ENCODE measurements at places on chromosomes 11 and 22. TPM values are rescaled to one million over a fixed set of nuclear protein-coding genes. Genes with fewer than 3 reads are reported as not detected.

Gene MS4A7
- polyA plus RNA-seq: 5.2 TPM

Gene CRACR2B
- polyA plus RNA-seq: 3.6 TPM

Gene RIN1
- 3.4 TPM for polyA plus RNA-seq

DNA sequence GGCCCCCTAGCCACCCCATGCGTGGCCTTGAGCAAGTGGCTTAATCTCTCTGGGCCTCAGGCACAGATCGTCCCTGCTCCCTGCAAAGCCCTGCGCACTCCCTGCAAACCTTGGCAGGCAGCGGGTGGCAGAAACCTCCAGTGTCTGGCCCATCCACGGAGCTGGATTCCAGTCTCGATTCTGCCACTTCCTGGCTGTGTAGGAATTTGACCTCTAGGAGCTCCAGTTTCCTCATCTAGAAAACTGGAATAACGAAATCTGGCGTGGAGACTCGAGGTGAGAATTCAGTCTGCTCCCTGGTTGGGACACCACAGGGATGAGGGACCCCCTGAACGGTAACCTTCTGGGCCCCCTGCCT is 186.9 kb downstream of the MN1 start:
- no peak for DNase-seq

- DNase-seq: no peak
Observed at GRCh38 chr11:123474994-123475393, 44.9 kb downstream of the GRAMD1B start.

DNA sequence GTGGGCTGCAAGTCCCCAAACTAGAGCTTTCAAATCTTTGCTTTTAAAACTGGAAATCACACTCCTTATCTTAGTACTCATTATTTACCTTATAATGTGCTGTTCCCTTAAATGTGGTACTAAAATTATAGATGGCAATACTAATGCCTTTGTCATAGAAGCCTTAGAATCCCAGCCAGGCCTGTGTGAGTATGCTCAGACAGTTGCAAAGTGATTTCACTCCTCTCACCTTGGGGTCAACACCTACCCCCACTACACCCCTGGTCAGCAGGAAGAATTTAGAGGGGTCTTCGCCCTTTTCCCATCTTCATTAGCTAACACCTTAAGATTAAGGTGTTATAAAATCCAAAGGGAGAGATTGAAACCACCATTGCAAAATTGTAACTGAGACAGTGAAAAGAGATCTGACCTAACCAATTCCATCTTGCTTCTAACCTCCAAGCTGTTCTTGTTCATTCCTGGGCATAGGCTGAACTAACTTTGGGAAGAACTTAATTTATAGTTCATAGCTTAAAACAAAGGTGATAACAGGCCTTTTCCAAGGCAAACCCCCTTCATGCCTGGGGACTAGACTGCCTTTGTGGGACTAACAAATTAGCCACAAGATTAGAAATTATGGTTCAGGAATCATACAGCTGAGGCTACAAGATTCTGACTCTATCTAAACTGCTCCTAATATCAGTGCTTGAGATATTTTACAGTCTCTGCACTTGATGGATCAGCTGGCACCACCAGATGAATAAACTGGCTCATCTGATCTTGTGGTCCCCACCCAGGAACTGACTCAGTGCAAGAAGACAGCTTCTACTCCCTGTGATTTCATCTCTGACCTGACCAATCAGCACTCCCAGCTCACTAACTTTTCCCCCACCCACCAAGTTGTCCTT is 10.4 kb upstream of the MRPL17 start:
- DNase-seq: no peak

All from left renal pelvis (tissue), 4 donors.